ENCODE measurements at places on chromosomes 16 and 17. TPM values are rescaled to one million over a fixed set of nuclear protein-coding genes. Genes with fewer than 3 reads are reported as not detected.

SPNS3 gene
- total RNA-seq, result 2.7 TPM

SGCA gene
- total RNA-seq, result not detected

HOXB4 gene
- total RNA-seq, result 2.7 TPM

CD19 gene
- total RNA-seq, result 0.37 TPM

DNA sequence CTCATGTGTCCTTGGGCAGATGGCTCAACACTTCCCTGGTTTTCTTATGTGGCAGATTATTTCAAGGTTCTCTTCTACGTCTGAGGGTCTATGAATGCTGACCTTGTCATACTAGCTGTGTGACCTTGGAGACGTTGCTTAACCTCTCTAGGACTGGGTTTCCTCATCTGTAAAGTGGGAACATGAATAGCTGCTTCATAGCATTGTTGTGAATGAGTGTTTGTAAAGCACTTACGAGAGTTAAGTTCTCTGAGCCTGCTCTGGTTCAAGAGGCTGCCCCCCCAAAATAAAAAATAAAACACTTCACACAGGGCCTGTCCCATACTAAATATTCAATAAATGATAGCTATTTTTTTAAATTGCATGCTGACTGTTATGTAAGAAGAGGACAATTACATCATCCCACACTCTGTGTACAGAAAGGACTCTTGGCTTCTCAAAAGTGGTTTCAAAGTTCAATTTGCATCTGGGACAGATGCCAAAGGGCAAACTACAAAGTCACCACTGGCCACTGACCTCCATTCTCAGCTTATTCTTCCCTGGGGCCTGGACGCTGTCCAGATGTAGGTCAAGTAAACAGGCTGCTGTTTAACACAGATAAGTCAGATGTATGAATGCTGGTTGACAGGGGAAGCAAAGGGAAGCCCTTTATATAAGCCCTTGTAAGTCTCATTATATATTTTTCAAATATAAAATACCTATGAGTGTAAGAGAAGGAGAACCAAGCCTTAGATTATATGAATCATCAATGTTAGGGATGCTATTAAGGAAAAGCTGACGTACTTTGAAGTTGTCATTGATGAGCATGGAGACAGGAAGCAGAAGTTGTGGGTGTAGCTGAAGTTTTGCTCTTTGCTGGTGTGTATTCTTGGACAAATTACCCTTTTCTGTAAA lies 15.4 kb upstream of the NDEL1 start:
- no peak for DNase-seq

DNA sequence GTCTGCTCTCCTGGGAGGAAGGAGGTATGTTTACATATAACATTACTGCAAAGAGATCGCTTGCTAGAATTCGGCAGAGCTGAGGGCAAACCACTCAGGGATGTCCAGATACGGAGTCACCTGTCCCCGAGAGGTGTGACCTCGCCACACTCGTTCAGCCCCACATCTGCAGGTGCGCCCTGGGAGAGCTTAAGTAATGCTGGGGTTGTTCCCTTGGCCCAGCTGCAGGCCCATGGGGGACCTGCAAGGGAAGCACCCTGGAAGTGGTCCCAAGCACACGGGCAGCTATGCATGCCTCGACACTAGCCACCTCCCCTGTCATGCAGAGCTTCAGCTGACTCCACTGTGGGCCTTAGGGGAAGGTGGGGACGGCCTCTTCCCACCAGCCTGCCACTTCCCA lies 22.2 kb downstream of the USP22 start:
- DNase-seq, result no peak

GRCh38 chr17:44901411-44901921 lies 2.2 kb upstream of the EFTUD2 start:
- DNase-seq, result peak; percentile 79

- no peak for DNase-seq
Observed at GRCh38 chr17:6138761-6139446, 68.7 kb downstream of the WSCD1 start.

GRCh38 chr16:47213761-47214440 lies 70.2 kb upstream of the NETO2 start:
- no peak for DNase-seq

DNA sequence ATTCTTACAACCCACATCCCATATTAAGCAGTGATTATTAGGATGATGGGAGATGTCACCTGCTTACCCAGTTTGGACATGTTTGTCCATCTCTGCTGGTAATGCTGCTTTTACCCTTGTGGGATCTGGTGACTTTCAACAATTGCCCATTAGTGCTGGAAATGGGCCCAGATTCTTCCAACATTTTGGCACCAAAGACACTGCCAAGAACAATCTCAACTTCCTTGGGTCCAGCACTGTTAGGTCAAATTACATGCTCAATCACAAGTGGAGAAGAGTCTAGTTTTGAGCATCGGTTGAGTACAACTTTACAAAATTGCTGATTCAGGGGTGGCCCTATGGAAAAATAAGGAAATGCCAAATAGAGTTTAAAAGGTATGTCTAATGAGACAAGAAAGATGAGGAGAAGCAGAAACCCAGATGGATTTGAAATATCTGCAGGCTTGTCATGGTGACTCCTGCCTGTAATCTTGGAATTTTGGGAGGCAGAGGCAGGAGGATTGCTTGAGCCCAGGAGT lies 13.0 kb upstream of the ZFP3 start:
- no peak for DNase-seq

- DNase-seq, result no peak
Observed at GRCh38 chr17:40474419-40475002, 26.9 kb downstream of the TNS4 start.

DNA sequence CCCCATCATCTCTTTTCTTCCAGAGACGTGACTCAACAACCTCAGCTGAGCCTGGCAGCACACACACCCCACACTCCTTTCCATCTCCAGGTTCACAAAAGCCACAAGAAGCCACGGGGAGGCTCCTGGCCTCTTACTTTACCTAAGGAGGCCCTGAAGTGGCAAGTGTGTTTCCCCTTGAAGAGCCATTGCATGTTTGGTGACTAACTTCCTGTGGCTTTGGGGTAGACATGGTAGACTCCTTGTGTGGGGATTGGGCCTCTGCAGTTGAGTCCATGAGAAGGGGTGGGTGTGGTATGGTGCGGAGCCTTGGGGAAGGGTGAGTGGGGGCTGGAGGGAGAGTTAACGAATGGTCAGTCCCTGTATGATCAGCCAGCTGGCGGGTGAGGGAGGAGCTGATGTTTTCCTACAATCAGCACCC lies 24.2 kb downstream of the SAP30BP start:
- no peak for DNase-seq

DNA sequence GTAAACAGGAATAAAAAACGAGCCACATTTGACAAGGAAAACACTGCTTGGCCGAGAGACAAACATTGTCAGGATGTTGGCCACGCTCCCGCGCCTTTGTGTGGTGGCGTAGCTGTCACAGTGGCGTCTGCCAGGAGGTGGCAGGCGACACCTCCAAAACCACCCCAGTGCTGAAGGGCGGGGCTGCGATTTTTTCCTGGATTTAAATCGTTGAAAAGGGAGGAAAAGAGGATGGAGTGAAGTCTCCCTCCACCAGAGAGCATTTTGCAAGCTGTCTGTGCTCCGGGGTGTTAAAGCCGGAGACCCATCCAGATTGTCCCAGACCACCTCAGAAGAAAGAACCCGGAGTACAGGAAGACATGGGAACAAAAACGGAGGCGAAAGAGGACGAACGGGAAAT lies 12.7 kb downstream of the MRM3 start:
- peak; percentile 64 for DNase-seq

- DNase-seq, result no peak
Observed at GRCh38 chr17:10318535-10318934, 54.3 kb downstream of the MYH13 start.

DNA sequence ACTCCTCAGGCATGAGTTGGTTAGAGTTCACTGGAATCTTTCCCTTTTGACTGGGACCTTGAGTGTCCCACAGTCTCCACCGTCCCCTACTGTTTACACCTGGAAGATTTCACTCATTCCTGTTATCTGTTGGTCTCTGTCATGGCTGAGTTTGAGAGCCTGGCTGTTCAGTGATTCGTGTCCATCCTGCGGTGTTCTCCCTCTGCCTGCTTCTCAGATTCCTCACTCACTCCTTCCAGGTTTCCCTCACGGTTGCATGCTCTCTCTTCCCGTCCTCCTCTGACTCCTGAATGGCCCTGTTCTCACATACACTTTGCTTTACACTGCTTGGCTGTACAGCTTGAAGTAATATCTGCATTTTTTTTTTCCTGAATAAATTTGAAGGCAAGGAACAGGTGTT lies 24.5 kb downstream of the OR1D5 start:
- DNase-seq, result peak; percentile 20

- no peak for DNase-seq
Observed at GRCh38 chr17:17343896-17344506, 40.8 kb downstream of the NT5M start.

- DNase-seq, result no peak
Observed at GRCh38 chr17:45296003-45296832, 20.6 kb downstream of the MAP3K14 start.
